Islet precursor cell (in vitro differentiated cells): ENCODE measurements at places on chromosomes 12 and 14.

- no peak for DNase-seq
Measured at GRCh38 chr14:106776395-106776983, 1250.1 kb downstream of the TMEM121 start.

DNA sequence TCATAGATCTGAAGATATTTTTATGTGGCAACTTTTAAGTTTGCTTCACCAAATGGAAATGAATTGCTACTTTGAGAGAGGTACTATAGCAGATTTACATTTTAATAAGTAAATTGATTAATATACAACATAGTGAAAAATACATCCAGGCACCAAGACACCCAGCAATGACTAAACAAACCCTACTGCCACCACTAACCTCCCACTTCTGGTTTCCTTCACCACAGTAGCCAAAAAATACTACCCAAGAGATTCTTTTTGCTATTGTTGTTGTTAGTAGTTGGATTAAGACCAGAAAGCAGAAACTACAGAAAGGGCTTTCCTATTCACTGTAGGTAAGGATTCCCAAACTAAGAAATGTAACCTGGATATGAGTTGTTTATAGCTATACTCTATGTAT is 54.1 kb downstream of the COCH start:
- no peak for DNase-seq

DNA sequence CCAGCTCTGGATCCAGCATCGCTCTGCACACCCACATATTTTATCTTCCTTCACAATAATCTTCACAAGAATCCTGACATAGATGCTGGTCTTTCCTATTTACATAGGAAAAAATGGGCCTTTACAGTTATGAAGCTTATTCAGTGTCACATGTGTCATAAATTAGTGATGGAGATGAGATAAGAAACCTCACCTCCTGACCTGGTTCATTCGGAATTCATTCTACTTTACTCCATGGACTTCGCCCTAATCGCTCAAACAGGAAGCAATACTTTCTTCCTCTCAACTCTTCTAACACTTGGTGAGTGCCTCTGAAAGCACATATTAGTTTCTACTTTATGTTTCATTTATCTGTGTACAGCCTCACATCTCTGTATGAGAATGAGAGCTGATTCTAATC is 12.0 kb upstream of the SINHCAF start:
- no peak for DNase-seq

- no peak for DNase-seq
Measured at GRCh38 chr12:113891167-113891692, 74.9 kb downstream of the RBM19 start.

GRCh38 chr14:49732896-49733295 is 35.1 kb upstream of the KLHDC2 start:
- DNase-seq: no peak

GRCh38 chr12:1872448-1872847 is 46.0 kb downstream of the CACNA2D4 start:
- no peak for DNase-seq

DNA sequence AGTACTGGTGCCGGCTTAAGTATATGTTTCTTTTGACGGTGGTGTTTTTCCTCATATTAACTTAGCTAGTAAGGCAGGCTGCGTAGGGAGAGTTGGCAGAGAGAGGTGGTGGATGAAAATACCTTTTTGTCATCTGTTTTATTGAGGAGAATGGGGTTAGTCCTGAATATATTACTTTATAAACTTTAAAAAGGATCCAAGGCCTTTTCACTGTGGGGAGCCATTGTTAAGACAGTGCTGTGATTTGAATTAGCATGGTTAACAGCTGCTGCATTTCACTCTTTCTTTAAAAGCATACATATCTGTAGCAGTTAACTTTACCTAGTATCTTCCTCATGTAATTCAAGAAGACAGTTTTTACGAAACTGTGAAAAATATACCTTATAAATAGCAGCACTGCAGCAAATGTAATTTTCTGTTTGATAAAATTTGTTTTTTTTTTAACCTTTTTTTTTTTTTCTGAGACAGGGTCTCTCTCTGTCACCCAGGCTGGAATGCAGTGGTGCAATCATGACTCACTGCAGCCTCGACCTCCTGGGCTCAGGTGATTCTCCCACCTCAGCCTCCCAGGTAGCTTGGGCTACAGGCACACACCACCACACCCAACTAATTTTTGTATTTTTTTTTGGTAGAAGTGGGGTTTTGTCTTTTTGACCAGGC is 57.1 kb downstream of the AEBP2 start:
- DNase-seq: no peak

DNA sequence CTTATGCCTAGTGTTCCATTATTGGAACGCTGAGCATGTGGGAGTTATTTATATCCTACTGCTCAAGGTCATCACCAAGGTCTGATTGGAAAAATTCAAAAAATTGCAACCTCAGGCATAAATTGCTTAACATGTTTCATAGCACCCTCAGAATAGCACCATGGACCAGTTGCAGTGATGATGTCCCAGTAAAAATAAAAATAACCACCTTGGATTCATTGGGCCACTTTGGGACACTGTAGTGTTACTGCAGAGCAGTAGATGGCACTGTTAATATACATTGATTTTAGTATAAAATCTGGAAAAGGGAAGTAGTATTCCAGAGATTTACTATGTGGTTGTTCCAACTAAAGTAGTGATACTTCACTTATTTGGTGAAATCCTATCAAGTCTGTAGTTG is 31.0 kb upstream of the PTCSC3 start:
- no peak for DNase-seq

- DNase-seq: no peak
Measured at GRCh38 chr12:54829511-54829910, 24.8 kb upstream of the MUCL1 start.

DNA sequence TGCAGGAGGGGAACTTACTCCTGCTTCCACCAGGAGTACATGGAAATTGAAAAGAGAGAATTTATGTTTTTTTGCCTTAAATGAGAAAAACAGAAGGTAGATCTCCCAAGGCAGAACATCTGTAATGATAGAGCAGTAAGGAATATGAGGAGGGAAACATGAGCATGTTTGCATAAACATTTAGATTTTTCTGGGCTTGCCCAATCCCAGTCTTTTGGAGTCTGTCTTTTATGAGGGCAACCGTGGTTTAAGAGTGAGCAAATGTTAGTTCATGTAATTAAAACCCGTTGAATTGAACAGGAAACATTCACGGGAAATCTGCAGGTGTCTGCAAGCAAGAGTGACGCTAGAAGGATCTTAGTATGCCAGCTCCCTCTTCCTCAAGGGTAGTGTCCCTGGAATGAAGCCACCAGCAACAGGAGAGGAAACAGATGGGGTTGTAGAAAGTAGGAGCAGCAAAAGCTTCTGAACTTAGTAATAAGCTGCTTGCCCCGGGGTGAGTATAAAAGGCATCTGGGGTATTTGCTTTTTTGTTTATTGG is 79.3 kb downstream of the ARF6 start:
- no peak for DNase-seq

GRCh38 chr12:32115404-32116104 is 8.9 kb downstream of the BICD1 start:
- peak; percentile 75 for DNase-seq

GRCh38 chr12:108477055-108477880 is 37.8 kb upstream of the FICD start:
- DNase-seq: no peak

GRCh38 chr12:114992443-114992842 is 308.5 kb upstream of the TBX3 start:
- DNase-seq: no peak

DNA sequence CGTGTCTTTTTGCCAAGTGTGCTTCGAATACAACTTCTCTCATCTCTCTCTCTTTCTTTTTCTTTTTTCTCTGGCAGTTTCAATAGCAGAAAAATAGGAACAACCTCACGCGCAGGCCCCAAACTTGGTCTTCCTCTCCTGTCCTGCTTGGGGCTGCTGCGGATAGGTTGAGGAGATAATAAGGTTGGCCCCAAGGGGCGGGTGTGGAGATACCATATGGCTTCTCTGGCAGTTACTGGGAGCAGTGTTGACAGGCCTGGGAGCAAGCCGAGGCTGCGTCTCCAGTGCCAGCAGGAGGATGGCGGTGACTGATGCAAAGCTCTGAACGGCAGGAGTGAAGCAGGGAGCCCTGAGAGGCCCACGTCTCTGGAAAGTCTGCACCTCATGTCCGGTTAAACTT is 89.5 kb upstream of the MANSC4 start:
- no peak for DNase-seq

DNA sequence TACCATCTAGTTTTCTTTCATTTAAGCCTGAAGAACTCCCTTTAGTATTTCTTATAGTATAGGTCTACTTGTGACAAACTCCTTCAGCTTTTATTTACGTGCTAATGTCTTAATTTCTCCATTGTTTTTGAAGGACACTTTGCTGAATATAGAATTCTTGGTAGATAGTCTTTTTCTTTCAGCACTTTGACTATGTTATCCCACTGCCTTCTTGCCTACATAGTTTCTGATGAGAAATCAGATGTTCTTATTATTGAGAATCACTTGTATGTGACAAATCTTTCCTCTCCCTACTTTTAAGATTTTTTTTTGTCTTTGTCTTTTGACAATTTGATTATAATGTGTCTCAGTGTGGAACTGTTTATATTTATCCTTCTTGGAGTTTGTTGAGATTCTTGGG is 5.1 kb upstream of the MIS18BP1 start:
- no peak for DNase-seq

DNA sequence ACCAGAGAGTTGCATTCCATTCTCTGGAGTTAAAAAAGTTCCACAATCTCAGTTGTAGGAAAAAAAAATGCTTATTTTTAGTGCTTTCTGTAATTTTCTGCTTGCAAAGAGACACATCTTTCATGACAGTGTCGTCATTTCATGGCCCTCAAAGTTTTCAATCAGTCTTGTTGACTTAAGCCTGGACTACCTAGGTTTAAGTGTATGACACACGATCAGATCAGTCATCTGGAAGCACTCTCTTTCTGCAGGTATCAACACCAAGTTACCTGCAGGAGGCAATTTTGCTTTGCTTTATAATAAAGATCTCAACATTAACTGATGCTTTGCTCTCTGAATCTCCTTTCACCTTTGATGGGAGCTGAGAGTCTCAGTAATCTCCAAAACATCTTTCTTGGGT is 251.6 kb downstream of the BCAT1 start:
- no peak for DNase-seq

- DNase-seq: no peak
Measured at GRCh38 chr14:71555654-71556559, 376.3 kb upstream of the RGS6 start.

DNA sequence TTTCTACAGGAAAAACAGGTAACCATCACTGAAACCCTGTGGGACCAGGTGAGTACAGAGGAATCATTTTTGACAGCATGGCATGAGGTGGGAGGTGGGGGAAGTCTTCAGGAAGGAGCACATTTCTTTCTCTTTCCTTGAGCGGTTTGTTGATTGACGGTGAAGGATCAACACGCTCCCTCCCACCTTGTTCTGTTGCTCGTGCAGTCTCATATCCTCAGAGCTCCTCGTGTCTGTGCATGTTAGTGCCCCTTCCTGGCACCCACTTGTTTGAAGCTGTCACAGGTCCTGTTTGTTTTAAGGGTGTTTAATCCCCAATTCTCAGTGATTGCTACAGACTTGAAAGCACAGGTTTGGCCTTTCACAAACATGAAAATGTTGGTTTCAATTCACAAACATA is 4.4 kb downstream of the C12orf54 start:
- no peak for DNase-seq

GRCh38 chr14:100407376-100408102 is 84.4 kb downstream of the SLC25A47 start:
- DNase-seq: no peak

DNA sequence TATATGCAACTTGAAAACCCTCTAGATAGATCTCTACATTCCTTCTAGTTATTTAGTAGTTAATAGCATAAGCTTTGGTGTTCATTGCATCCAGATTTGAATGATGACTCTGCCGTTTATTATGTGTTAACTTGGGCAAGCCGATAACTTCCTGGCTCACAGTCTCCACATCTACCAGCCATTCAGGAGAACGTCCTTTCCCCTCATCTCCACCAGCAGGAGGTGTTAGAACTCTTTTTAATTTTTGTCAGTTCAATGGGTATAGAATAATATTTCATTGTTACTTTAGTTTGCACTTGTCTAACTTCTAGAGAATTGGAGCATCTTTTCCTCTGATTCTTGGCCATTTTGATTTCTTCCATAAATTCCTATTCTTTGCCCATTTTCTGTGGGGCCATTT is 30.0 kb upstream of the WSCD2 start:
- peak; percentile 39 for DNase-seq

DNA sequence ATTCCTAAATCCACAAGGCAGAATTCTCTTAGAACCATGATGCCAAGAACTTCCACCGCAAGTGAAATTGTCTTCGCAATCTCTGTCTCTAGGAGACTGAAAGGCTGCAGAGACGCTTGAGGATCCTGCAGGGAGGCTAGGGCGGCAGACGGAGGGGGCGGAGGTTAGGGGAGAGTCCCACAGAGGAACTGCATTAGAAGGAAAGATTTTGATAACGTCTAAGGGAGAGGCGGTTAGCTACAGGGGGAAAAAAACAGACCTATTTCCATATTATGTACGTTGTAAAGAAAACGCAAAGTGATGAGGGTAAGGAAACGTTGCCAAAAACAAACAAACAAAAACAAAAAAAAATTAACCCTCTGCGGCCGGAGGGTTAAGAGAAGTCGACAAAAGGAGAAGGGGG is 595 bp downstream of the KLHL28 start:
- peak; percentile 78 for DNase-seq

- peak; percentile 79 for DNase-seq
Measured at GRCh38 chr14:51616724-51617409, 34.8 kb upstream of the FRMD6 start.

- no peak for DNase-seq
Measured at GRCh38 chr14:59503256-59503655, 18.9 kb downstream of the JKAMP start.

- no peak for DNase-seq
Measured at GRCh38 chr14:24734917-24735500, 101.0 kb upstream of the GZMB start.

DNA sequence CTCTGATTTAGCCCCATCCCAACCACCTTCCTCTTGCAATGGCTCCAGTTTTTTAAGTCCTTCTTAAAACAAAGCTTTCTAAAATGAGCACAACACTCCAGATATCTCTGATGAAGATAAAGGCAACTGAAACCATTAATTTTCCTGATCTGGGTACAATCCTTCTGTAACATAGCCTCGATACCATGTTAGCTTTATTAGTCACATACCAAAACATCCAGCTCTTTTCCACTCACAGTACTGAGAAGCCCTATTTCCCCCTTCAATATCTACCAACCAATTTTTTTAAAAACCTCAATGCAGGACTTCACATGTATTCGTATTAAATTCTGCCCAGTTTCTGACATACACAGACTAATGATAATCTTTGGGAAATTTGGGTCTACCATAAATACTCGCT is 105.9 kb downstream of the MED13L start:
- no peak for DNase-seq

- no peak for DNase-seq
Measured at GRCh38 chr12:62127516-62127915, 132.7 kb upstream of the USP15 start.

GRCh38 chr12:59070322-59070933 is 150.1 kb upstream of the LRIG3 start:
- DNase-seq: no peak

GRCh38 chr14:68672609-68673285 is 120.1 kb downstream of the ZFP36L1 start:
- no peak for DNase-seq

- DNase-seq: peak; percentile 64
Measured at GRCh38 chr14:97458661-97459579, 661.7 kb downstream of the VRK1 start.
